ENCODE measurements at places on chromosomes 5 and 9. TPM values are rescaled to one million over a fixed set of nuclear protein-coding genes. Genes with fewer than 3 reads are reported as not detected.
A peak's percentile ranks its signal among the peaks of the same experiment; 100 is the strongest.

Gene TOR4A
- 3.2 TPM for total RNA-seq

Gene STOM
- total RNA-seq, result 37.7 TPM

Gene UBE2QL1
- 0.14 TPM for total RNA-seq

Gene TCF7
- total RNA-seq, result 702 TPM

- DNase-seq, result no peak
Observed at GRCh38 chr9:12889402-12890106, 114.7 kb downstream of the LURAP1L start.

GRCh38 chr5:77630114-77630680, 8.3 kb downstream of the OTP start:
- DNase-seq, result no peak

GRCh38 chr5:87210743-87211142, 56.9 kb upstream of the RASA1 start:
- no peak for DNase-seq

DNA sequence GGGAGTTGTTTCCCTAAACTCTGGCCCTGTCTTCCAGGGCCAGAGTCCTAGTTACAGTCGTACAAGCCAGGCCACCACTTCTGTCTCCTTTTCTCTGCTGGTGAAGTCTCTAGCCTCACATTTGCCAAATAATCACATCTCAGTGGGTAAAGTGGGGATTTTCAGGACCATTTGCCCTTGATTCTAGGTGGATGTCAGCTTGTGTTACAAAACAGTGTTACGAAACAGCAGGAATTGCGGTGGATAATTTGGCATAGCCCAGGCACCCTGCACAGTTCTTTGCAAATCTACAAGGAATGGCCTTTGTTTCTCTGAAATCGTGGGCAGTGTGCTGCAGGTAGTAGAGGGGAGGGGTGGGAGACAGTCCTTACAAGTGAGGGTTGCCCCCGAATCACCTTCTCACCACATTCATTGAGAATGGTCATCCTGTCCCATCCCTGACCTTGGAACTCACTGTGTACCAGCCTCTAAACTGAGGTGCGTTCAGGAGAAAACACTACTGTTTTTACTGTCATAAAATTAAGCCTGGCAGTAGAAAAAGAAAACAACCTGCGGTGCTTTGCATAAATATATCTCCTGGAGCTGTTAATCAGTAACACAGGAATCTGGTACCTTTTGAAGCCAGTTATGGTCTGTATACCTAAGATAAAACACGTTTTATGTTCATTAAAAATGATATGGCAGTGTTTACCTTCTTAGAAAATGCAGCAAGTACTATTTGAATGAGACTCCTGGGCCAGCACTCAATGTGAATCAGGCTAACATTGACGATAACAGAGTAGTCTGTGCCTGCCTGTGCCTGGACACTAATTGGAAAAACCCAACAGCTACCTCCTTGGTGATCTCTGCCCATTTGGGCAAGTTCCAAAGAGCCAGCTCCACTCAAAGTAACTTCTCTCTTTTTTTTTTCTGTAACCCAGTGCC, 44.3 kb downstream of the CYSTM1 start:
- no peak for DNase-seq

GRCh38 chr5:61307611-61308010, 24.4 kb upstream of the ZSWIM6 start:
- DNase-seq, result no peak

GRCh38 chr5:76682387-76682786, 33.5 kb upstream of the F2R start:
- no peak for DNase-seq

DNA sequence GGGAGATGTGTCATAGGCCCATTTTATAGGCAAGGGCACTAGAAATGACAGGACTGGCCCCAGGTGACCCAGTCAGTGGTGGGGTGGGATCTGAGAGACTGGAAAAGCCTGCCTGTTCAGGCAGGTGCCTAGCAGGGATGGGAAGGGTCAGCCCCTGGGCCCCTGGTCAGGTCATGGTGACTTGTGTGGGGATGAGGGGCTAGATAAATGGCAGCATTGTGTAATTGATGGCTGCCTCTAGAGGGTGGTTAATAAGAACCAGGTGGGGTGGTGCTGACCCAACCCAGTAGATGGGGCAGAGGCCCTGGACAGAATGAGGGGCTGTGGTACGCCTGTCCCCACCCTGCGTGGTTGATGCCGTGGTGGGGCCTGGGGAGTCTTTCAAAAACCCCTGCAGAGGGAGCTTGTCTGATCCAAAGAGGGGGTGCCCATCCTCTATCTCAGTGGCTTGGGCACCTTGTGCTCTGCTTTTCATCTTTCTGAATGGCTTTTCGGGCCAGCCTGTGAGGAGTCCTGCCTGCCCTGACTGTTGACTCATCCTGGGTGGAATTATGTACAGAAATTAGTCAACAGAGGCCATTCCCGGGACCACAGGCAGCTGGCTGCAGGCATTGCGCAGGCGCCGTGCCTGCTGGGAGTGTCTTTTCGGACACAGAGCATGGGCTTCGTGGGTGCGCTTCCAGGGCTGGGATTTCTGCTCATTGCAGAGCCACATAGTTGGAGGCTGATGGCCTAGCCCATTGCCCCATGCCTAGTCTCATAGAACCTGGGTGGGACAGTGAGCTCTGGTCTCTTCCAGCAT, 93.6 kb upstream of the PITX1 start:
- no peak for DNase-seq

GRCh38 chr5:134100283-134101091, 14.0 kb upstream of the TCF7 start:
- peak; percentile 63 for DNase-seq

GRCh38 chr5:91312698-91313097, 70.4 kb downstream of the ARRDC3 start:
- DNase-seq, result no peak

DNA sequence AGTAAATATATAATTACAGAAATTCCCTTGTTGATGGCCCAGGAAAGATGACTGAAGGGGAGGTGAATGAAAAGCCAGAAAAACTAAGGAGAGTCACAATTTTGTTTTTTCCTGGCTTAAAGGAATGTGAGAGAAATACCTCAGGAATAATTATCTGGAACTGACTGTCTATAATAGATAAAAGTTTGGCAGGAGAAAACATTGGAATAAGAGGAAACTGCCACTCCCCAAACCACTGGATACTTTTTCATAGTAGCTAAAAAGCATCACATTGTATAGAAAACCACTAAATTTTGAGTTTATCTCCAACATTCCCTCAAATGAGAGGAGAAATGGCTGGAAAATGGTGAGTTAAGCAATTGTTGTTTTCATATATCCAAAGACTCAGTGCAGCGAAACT, 326.0 kb downstream of the NPR3 start:
- no peak for DNase-seq

- no peak for DNase-seq
Observed at GRCh38 chr5:20683241-20683940, 695.4 kb upstream of the CDH18 start.

- no peak for DNase-seq
Observed at GRCh38 chr5:34057118-34057517, 14.1 kb upstream of the C1QTNF3 start.

GRCh38 chr9:109342878-109343277, 22.0 kb upstream of the EPB41L4B start:
- DNase-seq, result no peak

DNA sequence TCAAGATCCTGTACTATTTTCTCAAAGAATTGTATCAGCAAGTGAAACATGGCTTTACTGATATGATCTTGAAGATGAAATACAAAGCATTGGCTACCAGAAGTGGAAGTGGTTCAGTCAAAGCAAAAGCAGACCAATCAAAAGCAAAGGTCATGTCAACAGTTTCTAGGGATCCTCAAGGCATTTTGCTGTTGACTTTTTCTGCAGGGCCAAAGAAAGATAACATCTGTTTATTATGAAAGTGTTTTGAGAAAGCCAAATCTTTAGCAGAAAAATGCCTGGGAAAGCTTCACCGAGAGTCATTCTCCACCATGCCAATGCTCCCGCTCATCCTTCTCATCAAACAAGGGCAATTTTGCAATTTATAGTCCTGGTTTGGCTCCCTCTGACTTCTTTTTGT, 90.3 kb upstream of the ACO1 start:
- DNase-seq, result no peak

- DNase-seq, result no peak
Observed at GRCh38 chr9:81595887-81596543, 93.3 kb downstream of the TLE1 start.

- no peak for DNase-seq
Observed at GRCh38 chr9:109887079-109887478, 107.1 kb downstream of the PALM2AKAP2 start.

DNA sequence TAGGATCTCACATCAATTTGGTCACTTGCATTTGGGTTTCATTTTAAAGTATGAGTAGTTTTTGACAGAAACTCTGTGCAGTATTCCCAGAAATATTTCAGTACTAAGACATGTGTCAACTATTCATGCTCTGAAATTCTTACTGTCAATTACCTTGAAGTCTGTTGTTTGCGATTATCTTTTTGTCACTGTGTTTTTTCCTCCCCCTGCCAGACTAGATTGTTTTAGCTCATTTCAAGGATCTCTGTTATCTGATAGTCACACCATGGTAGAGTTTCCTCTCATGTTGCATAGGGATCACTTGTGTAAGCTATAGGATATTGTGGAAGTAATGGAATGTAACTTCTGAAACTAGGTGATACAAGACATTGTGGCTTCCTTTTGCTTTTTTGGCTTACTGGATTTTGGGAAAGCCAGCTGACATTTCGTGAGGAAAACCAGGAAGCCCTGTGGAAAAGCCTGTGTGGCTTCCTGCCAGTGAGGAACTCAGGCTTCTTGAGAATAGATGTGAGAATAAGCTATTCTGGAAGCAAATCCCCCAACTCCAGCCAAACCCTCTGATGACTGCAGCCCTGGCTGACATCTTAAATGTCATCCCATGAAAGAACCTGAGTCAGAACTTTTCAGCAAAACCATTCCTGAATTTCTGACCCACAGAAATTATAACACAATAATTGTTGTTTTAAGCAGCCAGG, 122.2 kb downstream of the FGF10 start:
- DNase-seq, result no peak

- DNase-seq, result no peak
Observed at GRCh38 chr9:127084076-127085039, 38.1 kb downstream of the ANGPTL2 start.

DNA sequence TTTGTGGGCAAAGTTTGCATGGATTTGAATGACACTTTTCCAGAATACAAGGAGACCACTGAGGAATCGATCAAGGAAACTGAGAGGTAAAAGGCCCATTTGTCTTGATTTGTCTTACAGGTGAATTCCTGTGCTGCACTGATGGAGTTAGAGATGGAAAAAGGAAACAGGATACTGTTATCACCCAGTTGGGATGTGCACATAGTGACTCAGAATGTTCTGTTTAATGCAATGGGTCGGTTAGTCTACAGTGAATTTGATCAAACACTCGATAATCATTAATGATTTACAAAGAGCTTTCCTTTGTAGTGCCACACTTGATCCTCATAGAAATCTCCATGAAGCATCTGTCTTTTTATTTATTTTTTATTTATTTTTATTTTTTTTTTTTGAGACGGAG, 64.7 kb downstream of the GDA start:
- DNase-seq, result no peak

- DNase-seq, result no peak
Observed at GRCh38 chr9:137273095-137273490, 4.4 kb upstream of the TOR4A start.

DNA sequence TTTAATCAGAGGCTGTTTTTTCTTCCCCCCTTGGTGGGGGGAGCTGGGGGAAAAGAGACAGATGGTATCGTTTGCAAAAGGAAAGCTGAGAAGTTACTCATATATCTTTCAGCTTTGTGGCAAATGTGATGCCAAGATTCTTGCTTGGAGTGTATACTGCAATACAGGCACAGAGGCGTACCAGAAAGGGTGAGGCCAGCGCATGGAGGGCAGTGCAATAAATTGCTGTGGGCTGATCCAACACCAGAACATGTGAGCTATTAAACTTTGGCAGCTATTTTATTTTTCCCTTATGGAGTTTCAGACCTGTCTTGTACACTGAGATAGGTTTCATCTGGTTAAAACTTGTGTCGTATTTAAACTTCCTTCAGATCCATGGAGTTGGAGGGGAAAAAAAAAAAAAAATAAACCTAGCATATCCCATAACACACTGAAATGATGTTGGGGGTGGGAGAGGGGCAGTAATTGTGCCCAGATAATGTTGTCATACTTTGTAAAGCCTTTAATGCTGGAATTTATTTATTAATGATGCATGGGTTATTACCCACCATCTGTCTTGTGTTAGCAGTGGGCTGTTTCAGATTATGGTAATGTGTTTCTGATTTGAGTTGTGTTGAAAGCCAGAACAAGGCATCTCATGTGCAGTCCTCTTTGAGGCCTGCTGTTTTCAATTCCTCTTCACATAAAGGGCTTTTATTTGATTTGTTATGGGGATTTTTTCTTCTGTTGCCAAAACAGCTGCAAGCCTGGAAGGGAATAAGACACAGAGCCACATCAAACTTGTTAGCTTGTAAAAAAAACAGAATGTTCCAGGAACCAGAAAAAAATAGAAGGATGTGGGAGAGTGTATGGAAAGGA, 891.3 kb downstream of the TLE1 start:
- no peak for DNase-seq

DNA sequence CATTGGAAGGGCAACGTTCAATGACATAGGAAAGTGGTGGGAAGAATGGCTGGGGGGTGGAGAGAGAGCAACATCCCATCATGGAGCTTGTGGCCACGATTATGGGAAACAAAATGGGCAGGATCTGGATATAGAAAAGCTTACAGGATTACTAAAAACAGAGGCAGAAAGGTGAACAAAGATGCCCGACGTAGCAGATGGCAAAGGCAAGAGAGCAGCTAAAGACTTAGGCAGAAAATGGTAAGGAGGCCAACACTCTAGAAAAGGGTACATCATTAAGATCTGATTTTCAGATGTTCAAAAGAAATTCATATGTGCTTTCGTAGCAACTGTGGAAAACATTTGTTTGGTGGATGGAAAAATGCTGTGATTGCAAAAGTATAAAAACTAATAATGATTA, 102.5 kb downstream of the OTULIN start:
- no peak for DNase-seq

DNA sequence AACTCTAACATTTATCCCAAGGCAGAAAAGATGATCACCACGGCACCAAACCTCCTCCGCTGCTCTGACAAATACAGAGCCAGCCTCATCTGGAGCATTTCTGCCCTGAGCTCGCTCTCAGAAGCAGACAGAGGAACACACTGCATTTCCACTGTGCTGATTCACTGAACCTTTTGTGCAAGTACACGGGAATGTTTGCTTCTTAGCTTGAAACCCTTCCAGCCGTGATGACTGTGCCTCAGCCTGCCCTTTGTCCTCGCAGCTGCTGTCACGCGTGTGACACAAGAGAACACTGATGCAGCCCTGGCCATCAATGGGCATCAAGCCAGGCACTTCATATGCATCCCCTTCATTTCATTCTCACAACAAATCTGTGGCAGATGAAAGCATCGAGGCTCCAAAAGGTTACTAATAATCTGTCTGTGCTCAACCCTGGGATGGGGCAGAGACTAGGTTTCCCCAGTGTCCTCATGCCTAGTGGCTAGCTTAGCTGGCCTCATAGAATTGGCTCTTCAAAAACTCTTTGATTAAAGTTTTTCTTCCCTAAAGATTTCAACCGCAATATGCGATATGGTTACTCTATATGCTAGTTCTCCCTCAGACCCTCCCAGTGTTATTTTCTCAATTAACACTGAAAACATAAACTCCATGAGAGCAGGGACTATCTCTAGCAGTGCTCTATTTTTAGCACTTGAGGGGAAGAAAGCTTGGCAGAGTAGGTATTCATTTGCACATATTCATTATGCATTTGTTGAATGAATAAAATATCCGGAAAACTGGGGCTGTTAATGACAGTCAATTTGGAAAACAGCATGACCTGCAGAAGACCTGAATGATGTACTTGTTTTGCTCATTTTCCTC, 7.3 kb downstream of the CDC14B start:
- DNase-seq, result no peak
